Right hindlimb (tissue), 1 donor: ENCODE measurements at places on chromosomes 13 and 19.

DNA sequence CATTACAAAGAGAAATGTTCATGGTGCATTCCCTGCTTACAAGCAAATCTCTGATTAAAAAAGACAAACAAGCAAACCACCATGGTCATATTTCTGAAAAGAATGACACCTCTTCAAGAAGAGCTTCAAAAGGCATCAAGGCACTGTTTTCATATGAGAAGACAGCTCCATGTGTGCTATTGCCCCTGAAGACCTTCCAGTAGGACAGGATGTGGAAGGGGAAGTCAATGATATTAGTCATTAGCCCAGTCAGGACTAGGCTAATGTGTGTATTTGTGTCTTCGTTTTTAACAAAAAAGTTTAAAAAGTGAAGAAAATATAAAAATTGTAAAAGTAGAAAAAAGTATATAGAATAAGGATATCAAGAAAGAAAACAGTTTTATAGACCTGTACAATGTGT is 534.7 kb upstream of the ARGLU1 start:
- DNase-seq, result no peak

- DNase-seq, result no peak
Observed at GRCh38 chr13:46211116-46211482, 629 bp upstream of the LRRC63 start.

GRCh38 chr13:102873653-102874052 is 27.8 kb downstream of the ERCC5 start:
- no peak for DNase-seq

GRCh38 chr13:45362939-45363338 is 22.0 kb upstream of the TPT1 start:
- DNase-seq, result no peak

- DNase-seq, result no peak
Observed at GRCh38 chr19:4537953-4538600, 1.8 kb downstream of the LRG1 start.

DNA sequence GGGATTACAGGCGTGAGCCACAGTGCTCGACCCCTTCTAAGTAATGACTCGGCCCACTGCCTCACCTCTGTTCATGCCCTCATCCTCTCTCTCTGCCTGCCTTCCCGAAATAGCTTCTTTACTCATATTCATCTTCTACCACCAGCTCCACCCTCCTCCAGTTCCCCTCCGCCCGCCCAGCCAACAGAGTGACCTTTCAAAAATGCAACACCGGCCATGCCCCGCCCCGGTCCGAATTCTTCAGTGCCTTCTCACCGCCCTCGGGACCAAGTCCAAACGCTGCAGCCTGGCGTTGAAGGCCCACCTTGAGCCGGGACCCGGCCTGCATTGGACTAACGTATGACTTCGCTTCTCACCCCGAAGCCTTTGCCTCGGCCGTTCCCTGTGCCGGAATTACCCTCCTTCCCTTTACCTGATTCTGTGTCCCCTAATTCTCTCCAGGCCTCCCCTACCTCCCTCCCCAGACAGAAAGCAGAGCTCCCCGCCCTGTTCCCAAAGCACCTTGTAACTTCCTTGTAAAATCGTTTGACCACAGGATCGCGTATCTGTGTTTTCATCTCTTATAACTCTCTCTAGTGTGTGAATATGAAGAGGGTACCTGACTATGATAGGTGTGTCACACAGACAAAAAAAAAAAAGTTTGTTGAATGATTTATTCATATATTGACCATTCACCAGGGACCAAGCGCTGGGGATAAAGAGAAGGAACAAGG is 8.1 kb upstream of the MUC16 start:
- DNase-seq, result no peak

DNA sequence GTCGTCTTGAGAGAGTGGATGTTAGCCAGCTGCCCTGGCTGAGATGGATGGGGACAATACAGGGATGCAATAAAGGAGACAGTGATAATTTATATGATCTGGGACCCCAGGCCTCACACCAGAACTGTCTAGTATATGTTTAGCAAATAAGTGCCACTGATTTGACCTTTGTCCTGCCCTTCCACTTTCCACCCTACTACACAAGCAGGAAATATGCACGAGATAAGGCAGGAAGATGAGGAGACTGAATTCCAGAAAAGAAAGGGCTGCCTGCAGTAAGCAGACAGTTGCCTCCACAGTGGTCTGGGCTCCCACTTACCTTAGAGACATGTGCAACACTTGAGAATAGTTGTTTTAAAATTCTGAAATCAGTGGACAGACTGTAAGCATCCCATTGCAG is 80.2 kb upstream of the ZNF91 start:
- DNase-seq, result no peak

- DNase-seq, result peak; percentile 44
Observed at GRCh38 chr19:47228937-47229675, 1.9 kb downstream of the BBC3 start.

DNA sequence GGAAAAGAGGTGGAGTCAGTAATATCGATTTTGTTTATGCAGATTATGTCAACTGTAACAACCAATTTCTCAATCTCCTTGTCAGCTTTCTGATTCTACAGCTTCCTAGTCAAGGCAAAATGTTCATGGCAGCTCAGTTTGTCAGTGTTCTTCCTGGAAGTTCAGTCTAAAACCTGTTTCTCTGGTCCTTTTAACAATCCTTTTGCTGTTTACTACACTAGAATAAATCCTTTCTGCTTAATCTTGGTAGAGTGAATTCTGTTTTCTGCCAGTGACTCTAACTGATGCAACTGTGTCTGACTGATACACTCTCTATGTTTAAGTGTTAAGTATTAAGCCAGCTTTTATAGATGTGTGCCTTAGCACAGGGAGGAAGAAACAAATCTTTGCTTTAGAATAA is 516.9 kb upstream of the KLF12 start:
- DNase-seq, result no peak

DNA sequence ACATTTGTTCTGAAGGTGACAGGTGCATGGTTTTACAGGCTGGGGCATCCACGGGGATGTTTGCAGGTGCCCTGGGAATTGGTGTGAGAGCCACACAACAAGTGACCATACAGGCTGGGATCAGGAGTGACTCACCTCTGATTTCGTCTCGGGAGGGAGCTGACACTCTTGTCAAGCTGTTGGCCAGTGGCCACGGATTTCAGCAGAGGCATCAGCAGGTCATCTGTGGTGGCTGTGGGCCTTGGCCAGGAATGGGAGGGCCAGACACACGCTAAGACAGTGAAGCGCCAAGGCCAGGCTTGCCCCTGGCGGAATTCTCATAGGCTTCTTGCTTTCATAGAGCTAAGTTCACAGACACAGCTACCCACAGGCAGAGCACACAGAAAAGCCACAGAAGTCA is 108.6 kb downstream of the HSPH1 start:
- peak; percentile 7 for DNase-seq

DNA sequence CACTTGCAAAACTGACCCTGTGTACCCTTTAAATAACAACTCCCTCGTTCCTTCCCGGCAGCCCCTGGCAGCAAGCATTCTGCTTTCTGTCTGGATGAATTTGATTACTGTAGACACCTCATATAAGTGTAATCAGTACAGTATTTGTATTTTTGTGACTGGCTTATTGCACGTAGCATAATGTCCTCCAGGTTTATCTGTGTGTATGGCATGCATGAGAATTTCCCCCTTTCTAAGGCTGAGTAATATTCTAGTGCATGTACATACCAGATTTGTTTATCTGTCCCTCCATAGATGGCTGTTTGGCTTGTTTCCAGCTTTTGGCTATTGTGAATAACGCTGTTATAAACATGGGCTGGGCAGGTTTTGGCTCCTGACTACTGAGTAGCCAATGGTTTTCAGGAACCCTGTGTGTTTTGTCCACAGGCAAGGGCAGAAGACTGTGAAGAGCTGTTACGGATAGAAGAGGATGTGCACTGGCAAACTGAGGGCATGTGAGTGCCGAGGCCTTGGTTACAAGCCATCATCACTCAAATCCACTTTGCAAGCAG is 98.0 kb downstream of the ESD start:
- no peak for DNase-seq

- peak; percentile 35 for DNase-seq
Observed at GRCh38 chr19:9935506-9936325, 599 bp downstream of the OLFM2 start.

DNA sequence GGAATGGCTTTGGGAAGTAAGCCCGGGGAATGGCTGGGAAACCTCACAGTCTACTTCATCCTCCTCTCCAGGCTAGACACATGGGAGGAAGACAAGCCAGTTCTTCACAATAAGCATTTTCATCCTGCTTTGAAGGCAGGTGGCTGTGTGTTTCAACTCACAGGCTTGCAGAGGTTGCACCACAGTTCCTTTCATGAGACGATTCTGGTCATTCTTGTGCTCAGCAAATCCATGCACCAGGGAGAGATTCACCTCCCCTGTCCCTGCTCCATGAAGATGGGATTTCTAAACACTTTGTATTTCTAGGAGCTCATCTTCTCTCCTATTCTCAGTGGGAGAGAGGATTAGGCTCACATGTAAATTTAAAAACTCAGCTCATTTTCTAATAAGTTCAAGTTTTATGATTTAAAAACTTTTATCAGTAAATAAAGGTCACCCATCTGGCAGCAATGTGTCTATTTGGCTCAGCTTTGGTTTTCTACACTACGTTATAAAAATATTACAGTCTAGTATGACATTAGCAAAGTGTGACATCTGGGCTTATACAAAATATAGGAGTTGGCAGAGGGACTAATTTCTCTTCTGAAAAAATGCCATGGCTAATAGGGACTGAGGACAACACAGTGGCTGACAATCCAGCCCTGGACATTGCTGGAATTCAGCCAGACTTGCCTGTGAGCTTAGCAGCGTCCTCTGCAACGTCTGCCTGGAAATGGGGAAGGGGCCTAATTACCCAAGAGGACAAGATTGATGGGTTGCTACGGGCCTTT is 283.2 kb upstream of the SLC10A2 start:
- DNase-seq, result peak; percentile 39

GRCh38 chr19:56660381-56661107 is 11.0 kb downstream of the ZNF835 start:
- DNase-seq, result peak; percentile 26

DNA sequence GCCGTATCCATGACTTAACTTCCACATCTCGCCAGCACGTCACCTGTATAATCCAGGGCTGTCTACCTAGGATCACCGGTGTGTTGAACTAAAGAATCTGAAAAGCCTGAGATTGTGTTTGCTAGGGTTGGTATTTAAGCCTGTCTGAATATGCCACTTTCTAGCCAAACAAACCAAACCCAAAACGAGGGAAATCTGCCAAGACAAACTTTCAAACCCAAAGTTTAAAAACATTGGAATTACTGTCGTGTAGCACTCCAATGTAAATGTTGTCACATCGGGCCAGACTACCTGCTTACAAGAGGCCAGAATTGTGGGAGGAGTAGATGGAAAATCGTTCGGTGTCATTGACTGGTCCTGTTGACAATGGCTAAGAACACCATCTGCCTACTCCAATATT is 747.8 kb downstream of the EFNB2 start:
- no peak for DNase-seq

DNA sequence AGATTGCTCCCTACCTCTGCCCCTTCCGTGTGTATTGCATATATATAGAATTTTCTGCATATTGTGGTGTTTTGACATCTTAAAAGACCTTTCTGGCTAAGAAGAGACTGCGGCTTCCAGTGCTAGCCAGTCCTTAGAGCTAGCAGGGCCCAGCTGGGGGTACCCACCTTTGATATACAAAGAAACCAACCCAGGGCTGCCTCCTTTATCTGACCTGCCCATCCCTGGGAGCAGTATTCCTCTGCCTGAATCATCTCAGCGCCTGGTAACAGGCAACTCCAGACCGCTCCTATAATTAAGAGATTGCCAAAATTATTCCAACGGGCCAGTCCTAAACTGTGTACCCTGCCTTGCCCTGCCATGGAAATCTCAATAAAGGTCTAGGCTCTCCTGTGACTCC is 186.3 kb upstream of the RNF113B start:
- DNase-seq, result no peak

DNA sequence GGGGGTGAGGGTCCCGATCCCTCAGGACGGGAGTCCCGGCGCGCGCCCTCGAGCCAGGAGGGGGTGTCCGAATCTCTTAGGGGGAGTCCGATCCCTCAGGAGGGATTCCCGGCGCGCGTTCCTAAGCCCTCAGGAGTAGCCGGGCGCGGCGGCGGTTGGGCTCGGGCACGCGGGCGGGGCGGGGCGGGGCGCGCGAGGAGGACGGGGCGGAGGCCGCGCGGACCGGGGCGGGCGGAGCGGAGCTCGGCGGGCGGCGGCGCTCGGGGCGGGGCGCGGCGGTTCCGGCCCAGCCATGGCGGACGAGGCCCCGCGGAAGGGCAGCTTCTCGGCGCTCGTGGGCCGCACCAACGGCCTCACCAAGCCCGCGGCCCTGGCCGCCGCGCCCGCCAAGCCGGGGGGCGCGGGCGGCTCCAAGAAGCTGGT is at the start of gene CUL4A:
Gene CUL4A, plus strand, starts transcription at position 278 of the 423 bp plus-strand sequence. Its CDS starts 15 bp downstream, at position 293.
- DNase-seq, result peak; percentile 87

DNA sequence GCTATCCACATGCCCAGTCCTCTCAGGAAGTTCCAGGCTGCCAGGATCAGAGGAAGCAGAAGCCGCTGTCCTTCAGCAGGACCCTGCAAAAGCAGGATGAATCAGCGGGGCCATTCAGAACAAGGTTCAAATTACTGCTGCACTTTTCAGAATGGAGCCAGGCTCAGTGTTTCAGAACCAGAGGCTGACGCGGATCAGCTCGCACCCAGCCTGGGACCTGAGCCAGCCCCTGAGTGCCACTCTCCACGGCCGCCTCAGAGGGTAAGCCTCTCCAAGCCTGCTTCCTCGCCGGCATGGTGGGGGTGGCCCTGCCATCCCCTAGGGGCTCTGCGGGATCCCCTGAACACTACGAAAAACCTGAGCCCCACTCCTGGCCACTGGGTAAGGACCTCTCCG is 24.7 kb downstream of the RASA3 start:
- peak; percentile 58 for DNase-seq

DNA sequence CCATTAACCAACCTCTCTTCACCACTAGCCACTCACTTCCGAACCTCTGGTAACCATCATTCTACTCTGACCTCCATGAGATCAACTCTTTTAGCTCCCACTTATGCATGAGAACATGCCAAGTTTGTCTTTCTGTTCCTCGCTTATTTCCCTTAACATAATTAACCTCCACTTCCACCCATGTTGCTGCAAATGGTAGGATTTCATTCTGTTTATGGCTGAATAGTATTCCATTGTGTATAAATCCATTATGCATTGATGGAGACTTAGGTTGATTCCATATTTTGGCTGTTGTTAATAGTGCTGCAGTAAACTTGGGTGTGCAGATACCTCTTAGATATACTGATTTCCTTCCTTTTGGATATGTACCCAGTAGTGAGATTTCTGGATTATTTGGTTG is 30.2 kb downstream of the ZNF382 start:
- no peak for DNase-seq

DNA sequence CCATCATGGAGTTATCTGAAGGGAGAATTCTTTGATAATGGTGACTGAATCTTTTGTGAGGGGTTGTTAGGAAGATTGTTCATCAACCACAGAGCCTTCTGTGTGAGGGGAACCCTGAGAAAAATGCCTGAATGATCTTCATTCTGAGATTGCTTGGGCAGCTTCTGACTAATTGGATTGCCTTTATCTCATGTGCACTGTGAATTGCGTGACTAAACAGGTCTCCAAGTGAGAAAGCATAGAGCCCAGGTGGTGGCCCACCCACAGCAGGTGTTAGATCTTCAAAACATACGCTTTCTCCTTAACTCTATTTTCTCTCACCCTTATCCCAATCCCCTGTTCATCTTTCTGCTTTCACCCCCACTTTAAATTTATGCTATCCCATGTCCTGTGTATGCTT is 58.3 kb downstream of the DOCK9 start:
- DNase-seq, result no peak
